ENCODE measurements at places on chromosomes 2 and 18. TPM values are rescaled to one million over a fixed set of nuclear protein-coding genes. Genes with fewer than 3 reads are reported as not detected.
A peak's percentile ranks its signal among the peaks of the same experiment; 100 is the strongest.

SPP2 gene
- not detected for total RNA-seq

REG3G gene
- not detected for total RNA-seq

ATP6V1B1 gene
- 0.18 TPM for total RNA-seq

ACSL3 gene
- total RNA-seq: 85.2 TPM

DNA sequence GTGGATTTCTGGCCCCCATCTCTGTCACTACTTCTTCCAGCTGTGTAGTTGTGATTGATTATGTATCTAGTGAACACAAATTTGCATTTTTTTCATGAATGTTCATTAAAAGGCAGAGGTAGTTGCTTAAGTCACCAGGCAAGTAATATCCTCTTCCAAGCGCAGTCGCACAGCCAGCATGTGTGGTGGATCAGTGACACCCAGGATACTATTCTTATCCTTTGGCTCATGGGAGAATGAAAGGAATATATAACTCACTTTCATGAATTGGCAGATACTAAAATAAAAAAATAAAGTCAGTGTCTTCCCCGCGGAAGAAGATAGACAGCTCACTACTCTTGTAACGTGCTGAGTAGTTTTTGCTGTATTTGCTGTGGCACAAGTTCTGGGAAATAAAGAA, 387.8 kb downstream of the CDH7 start:
- no peak for DNase-seq
- no peaks in the 10 kb centered on the region for H3K36me3 ChIP-seq
- H3K4me3 ChIP-seq: no peak overlapping the region
- no peaks in the 10 kb centered on the region for H3K4me1 ChIP-seq
- no peaks in the 10 kb centered on the region for H3K27me3 ChIP-seq

DNA sequence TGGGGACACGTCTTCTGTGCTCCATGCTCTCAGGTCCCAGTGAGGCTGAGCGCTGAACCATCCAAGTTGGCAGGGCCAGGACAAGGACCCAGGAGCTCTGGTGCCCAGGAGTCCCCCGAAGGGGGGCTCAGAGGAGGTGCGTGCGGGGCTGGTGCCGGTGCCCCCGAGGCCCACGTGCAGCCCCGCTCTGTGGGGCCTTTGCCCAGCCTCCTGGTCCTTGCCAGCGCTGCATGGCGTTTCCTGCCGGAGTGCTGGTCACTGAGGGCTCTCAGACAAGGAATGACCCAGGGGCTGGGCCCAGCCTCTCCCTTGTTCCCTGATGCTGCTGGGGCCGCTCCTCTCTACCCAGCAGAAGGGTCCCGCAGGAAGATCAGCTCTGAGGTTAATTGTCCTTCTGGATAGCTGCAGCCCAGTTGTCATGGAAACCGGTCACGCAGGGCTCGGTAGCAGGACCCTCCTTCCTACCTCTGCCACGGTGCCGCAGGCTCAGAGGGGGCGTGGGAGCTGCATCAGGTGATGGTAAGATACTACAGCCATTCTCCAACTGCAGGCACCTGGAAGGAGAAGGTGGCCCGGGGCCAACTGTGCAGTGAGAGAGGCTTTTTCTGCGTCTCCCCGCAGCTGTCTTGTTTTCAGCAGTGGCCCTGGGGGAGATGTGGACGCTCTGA, 64.5 kb downstream of the RRM2 start:
- no peak for DNase-seq
- H3K4me3 ChIP-seq: no peak overlapping the region
- no peaks in the 10 kb centered on the region for H3K4me1 ChIP-seq
- no peaks in the 10 kb centered on the region for H3K27me3 ChIP-seq
- H3K36me3 ChIP-seq: no peaks in the 10 kb centered on the region

DNA sequence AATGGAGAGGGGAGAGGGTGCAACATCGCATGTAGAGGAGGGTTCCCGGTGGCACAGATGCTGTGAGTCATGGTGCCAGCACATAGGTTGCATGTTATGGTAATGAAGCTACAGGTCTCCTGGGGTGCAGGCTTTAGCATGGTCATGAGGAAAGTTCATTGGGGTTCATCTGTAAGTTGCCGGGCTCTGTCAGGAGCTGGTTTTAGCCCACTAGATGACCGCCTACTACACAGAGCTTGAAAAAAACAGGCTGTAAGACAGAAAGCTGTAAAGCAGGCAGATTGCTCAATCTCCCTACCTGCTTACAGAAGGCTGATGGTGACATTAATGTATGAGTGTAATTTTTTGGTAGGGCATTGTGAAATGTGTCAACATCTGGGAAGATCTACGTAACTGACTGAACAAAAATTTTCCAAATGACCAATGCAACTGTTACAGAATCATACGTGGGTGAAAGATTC, 23.9 kb downstream of the DYSF start:
- no peak for DNase-seq
- no peak overlapping the region for H3K4me3 ChIP-seq
- peaks cover 4% of the 10 kb centered on the region for H3K27me3 ChIP-seq
- no peak overlapping the region for H3K27ac ChIP-seq
- H3K36me3 ChIP-seq: no peaks in the 10 kb centered on the region

GRCh38 chr18:59145055-59145454, 5.4 kb downstream of the SEC11C start:
- H3K4me3 ChIP-seq: no peak overlapping the region
- no peak for DNase-seq
- no peak overlapping the region for H3K27ac ChIP-seq
- no peaks in the 10 kb centered on the region for H3K27me3 ChIP-seq
- H3K4me1 ChIP-seq: peaks cover 9% of the 10 kb centered on the region

DNA sequence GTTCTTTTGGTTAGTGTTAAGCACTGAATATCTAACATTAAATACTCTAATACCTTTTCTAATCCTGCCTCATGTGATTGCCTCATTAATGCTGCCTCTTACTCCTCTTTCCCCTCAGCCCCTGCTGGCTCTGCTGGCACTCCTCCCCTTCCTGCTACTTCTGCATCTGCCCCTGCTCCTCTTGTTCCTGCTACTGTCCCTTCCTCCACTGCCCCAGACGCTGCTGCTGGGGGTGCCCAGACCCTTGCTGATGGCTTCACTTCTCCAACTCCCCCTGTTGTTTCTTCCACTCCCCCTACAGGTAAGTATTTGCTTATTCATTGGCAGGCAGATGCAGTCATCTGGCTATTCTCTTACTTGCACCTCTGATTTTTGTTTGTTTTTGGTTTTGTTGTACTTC, 68.5 kb downstream of the ABI2 start:
- no peak overlapping the region for H3K4me3 ChIP-seq
- H3K27ac ChIP-seq: no peak overlapping the region
- H3K4me1 ChIP-seq: no peaks in the 10 kb centered on the region
- DNase-seq: no peak
- no peaks in the 10 kb centered on the region for H3K27me3 ChIP-seq
- H3K36me3 ChIP-seq: peaks cover 15% of the 10 kb centered on the region

GRCh38 chr2:107936433-107937359, 49.6 kb upstream of the SLC5A7 start:
- peaks cover 5% of the 10 kb centered on the region for H3K27me3 ChIP-seq
- H3K36me3 ChIP-seq: no peaks in the 10 kb centered on the region
- H3K27ac ChIP-seq: no peak overlapping the region
- no peak overlapping the region for H3K4me3 ChIP-seq
- DNase-seq: no peak

GRCh38 chr18:41693008-41693407, 262.0 kb upstream of the PIK3C3 start:
- no peaks in the 10 kb centered on the region for H3K27me3 ChIP-seq
- no peaks in the 10 kb centered on the region for H3K36me3 ChIP-seq
- no peaks in the 10 kb centered on the region for H3K4me1 ChIP-seq
- DNase-seq: no peak
- H3K27ac ChIP-seq: no peak overlapping the region

- no peaks in the 10 kb centered on the region for H3K36me3 ChIP-seq
- no peak for DNase-seq
- no peak overlapping the region for H3K27ac ChIP-seq
- no peak overlapping the region for H3K4me3 ChIP-seq
Measured at GRCh38 chr2:151543876-151544275, 134.2 kb downstream of the RIF1 start.

- H3K27ac ChIP-seq: no peak overlapping the region
- no peak for DNase-seq
- no peaks in the 10 kb centered on the region for H3K4me1 ChIP-seq
- H3K36me3 ChIP-seq: no peaks in the 10 kb centered on the region
Measured at GRCh38 chr2:13495051-13495450, 778.3 kb downstream of the TRIB2 start.

DNA sequence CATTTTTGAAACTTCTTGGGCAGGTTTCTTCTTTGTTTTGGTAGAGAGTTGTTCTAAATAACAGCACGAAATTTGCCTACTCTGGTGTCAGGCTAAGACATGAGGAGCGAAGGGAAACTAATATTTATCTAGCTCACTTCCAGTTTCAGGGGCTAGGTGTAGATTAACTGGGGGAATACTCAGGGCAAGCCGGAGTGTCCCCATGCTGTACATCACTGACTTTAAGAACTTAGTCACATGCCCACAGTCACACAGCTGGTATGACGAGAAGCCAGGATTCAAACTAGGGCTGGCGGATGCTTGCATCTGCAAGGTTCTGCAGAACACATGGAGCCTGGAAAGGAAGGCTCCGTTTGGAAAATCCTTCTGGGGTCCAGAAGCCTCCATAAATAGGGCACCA, 133.3 kb downstream of the ALPK2 start:
- H3K27me3 ChIP-seq: no peaks in the 10 kb centered on the region
- no peak overlapping the region for H3K27ac ChIP-seq
- no peaks in the 10 kb centered on the region for H3K36me3 ChIP-seq
- no peak for DNase-seq
- H3K4me1 ChIP-seq: no peaks in the 10 kb centered on the region

- peaks cover 11% of the 10 kb centered on the region for H3K4me1 ChIP-seq
- H3K36me3 ChIP-seq: no peaks in the 10 kb centered on the region
- no peak overlapping the region for H3K4me3 ChIP-seq
Measured at GRCh38 chr2:149562324-149562723, 25.3 kb downstream of the MMADHC start.

- no peaks in the 10 kb centered on the region for H3K27me3 ChIP-seq
- DNase-seq: no peak
- peak overlapping the region; percentile 68 for H3K27ac ChIP-seq
- peaks cover 64% of the 10 kb centered on the region for H3K4me1 ChIP-seq
- H3K4me3 ChIP-seq: no peak overlapping the region
Measured at GRCh38 chr18:48842259-48843061, 108.3 kb downstream of the SMAD7 start.
